ENCODE measurements at places on chromosomes 12 and 14.

- no peak for DNase-seq
Measured at GRCh38 chr12:8154526-8154925, 2.3 kb upstream of the ZNF705A start.

DNA sequence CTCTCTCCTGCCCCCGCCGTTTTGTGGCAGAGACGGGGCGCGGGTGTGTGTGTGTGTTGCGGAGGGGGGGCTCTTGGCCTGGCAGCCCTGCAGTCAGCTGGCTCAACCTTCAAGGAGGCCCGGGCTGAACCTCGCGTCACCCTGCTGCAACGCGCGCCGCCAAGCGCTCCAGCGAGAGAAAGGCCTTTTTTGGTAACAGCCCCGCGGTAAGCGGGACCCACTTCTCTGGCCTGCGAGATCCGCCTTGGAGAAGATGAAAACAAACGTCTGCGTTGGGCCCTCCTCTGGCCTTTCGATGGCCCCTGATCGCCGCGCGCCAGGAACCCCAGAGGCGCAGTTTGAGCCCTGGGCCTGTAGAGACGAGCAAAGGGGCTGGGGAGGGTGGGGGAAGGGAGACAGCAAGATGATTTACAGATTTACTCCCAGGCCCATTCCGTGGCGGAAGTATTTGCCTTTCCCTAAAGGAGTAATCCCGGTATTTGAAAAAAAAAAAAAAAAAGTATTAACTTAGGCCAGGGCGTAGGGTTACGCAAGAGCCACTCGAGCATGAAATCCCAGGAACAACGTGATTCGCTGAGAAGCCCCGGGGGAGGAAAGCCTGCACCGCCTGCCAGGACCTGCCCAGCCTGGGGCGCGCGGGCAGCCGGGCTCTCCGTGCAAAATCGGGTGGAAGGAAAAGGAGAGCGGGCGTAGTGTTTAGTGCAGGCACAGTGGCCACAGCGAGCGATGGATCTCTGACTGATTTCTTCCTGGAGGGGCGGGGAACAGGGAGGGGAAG is 4.5 kb upstream of the IRF2BPL start:
- peak; percentile 87 for DNase-seq

DNA sequence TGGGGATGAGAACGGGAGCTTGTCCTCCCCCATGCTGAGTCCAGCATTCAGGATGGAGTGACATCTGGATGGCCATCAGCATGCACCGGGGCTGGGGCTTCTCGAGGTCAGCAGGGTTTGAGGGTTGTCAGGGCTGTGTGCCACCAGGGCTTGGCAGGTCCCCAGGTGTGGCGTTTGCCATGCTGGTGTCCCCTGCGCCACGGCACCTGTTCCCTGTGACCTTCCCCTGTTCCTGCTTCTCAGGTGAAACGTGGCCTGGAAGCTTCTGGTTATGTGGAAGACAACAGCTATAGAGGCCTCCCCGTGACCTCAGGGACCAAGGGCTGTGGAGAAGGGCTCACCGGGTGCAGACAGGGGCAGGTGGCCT is 152.4 kb downstream of the KIF26A start:
- DNase-seq: no peak

- no peak for DNase-seq
Measured at GRCh38 chr14:51504669-51505068, 147.0 kb upstream of the FRMD6 start.

GRCh38 chr12:96068111-96068510 is 32.7 kb upstream of the LTA4H start:
- no peak for DNase-seq

GRCh38 chr14:95340201-95340697 is 20.5 kb upstream of the CLMN start:
- DNase-seq: no peak

GRCh38 chr12:130194154-130194553 is 31.9 kb downstream of the FZD10 start:
- no peak for DNase-seq

- DNase-seq: no peak
Measured at GRCh38 chr12:88923631-88924030, 343.4 kb upstream of the KITLG start.

DNA sequence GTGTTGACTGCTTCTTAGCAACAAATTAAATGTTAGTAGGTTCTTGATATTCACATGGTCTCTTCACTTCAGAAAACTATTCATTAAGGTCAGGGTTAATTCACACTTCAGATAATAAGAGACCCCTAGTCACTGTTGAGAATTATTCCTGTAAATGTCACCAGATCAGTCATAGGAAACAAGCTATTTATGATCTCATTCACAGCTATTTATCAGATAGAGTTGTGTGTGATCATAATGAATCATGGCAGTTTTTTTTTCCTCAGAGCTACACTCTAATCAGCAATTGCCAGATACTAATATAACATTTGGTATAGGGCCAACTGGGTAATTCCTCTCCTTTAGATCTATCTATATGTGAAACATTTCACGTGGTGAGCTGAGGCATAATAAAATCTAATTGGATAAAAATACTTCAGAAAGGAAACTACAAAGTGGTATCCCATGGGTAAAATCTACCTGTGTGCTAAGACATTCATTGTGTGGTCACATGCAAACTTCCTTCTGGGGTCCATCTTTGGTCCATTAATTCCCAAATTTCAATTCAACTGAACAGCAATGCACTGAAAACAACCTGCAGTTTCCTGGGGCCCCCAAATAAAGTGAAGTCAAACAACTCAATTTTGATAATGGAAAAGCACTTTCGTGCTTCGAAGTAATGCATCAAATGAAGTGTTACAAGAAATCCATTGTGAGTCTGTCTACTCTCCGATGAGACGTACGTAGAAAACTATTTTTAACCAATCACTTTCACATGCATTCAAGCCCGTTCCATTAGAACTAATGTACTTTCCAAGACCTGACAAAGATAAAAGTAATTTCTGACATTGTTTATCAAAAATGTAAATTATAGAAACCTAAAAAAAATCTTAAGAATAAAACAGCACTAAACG is 197.0 kb downstream of the ACSS3 start:
- no peak for DNase-seq

GRCh38 chr12:72133497-72134055 is 138.6 kb upstream of the TRHDE start:
- no peak for DNase-seq

DNA sequence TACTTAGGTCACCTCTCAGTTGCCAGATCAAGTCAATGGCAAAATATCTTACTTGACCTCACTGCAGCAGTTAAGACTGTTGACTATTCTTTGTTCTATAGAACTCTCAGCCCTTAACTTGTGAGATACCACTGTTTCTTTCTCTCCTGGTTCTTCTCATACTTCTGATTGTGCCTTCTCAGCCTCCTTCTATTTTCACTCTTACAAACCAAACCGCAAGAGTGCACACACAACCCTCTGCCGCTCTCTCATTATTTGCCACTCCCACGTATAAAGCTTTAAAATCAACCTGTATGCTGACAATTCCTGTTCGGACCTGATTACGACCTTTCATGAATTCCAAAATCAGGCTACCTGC is 4.5 kb downstream of the E2F7 start:
- DNase-seq: peak; percentile 54

GRCh38 chr14:50360851-50361250 is 35.8 kb downstream of the CDKL1 start:
- no peak for DNase-seq

GRCh38 chr12:39915249-39915648 is 190.6 kb downstream of the SLC2A13 start:
- no peak for DNase-seq

GRCh38 chr12:32885831-32886230 is 10.7 kb downstream of the PKP2 start:
- DNase-seq: no peak

DNA sequence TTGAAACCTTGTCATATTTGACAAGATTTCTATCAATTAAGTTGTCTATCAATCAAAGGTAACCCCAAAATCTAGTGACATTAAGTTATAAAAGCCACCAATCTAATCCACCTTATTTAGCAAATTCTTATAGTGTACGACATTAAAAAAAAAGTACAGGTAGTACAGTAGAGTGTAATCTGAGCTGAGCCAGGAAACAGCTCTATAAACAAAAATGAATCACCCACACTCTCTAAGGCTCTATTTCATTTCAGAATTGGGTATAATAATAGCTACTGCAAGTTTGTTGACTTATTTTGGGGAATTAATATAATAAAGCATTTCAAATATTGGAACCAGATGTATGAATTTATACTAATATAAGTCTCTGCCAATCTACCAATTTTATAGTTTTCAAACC is 342.4 kb upstream of the FLRT2 start:
- no peak for DNase-seq

DNA sequence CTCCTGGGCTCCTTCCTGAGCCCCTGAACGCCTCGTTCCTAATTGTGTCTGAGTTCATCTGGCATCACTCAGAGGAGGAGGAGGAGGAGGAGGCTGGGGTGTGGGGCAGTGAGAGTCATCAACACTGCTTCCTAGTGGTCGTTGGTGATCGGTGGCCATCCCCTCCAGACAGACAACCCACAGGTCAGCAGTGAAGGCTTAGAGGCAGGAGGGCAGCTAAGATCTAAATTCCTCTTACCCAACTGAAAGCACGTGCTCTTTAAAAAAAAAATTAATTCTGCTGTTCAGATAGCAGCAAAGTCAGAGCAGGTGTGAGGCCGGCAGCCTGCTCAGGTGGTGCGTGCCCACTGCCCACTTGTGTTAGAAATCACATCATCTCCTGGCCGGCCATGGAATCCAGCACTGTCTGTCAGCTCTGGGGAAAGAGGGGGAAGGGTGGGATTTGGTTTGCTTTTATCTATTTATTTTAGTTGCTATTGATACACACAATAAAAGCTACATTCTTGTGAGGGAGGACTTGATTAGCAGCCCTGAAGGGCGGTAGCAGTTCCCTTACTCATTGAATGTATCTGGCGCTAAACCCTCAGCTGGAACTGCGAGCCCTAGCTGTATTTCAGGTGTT is 46.6 kb downstream of the PPP2R5C start:
- DNase-seq: peak; percentile 14

- DNase-seq: peak; percentile 92
Measured at GRCh38 chr12:45257185-45257930, 41.5 kb downstream of the ANO6 start.

DNA sequence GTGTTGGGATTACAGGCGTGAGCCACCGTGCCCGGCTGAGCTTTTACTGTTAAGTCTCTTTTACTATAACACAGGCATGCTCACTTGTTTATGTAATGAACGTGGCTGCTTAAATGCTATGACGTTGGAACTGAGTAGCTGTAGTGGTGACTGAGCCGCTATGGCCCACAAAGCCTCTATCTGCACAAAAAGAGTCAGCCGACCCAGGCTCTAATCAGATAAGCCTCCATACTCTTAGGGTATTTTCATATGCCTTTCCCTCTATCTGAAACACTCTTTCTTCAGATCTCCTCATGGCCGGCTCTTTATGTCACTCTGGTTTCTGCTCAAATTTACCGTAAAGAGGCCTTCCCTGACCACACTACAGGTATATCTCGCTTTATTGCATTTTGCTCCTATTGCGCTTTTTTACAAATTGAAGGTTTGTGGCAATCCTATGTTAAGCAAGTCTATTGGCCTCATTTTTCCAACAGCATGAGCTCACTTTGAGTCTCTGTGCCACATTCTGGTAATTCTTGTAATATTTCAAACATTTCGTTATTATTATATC is 8.0 kb downstream of the SLC2A14 start:
- DNase-seq: no peak

DNA sequence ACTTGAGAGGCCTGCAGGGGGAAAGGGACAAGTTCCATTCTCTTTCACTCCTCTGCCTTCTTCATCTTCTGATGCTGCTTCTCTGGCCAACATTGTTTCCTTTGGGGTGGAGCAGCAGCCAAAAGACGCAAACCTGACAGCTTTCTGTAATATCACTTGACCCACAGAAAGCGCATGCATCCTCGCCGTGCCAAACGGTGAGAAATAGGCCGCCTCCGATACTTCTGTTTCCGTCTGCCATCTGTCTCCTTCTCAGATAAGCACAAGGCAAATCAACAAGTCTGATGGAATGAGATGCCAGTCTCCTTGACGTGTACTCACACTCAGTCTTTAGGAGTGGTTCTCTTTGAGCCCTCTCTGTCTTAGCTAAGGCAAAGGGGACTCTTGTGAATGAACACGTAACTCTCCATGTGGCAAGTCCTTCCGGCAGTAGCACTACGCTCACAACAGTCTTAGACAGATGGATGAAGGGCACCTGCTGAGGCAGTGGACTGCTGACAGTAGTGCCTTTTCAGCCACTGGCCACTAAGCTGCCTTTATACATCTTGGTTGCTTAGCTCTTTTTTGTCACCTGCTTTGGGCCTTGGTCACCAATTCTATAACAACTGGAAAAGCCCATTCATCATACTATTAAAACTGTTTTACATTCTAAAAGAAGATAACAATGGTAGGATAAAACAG is 214.1 kb downstream of the FBXL14 start:
- no peak for DNase-seq

DNA sequence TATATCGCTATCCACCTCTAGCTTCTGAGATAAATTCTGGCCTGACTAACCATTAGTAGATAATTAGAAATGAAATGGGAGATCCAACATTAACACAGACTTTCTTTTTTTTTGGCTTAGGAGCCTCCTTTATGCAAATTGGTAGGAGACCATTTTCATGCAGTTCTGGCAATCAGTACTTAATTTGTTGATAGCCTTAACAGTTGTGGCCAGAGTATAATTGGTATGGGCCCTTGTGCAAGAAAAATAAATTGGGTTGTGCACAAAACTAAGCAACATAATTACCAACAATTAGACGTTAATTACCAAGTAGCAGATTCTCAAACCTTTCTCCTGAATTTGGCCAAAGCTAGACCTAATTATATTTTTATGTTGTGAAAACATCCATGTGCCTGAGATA is 111.0 kb downstream of the MGAT4C start:
- no peak for DNase-seq

- no peak for DNase-seq
Measured at GRCh38 chr12:33942172-33942571, 80.1 kb upstream of the ALG10 start.

DNA sequence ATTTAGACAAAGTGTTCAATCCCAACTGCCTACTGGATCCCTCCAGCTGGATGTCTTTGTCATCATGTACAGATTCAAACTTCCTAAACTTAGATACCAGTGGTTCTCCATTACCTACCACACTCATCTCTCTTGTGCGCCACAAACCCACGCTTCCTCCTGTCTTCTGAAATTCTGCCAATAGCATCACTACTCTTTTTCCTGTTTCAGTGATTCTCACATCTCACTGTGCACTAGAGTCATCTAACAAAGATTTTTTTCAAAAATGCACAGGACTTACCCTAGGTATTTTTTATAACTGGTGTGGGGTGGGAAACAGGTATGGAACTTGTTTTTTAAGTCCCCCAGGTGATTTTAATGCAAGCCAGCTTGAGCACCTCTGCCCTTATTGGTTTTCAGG is 5.9 kb downstream of the PSMB5 start:
- DNase-seq: peak; percentile 59

- no peak for DNase-seq
Measured at GRCh38 chr12:83323866-83324265, 637.2 kb downstream of the TMTC2 start.

GRCh38 chr12:110116623-110117022 is 7.5 kb upstream of the IFT81 start:
- no peak for DNase-seq

DNA sequence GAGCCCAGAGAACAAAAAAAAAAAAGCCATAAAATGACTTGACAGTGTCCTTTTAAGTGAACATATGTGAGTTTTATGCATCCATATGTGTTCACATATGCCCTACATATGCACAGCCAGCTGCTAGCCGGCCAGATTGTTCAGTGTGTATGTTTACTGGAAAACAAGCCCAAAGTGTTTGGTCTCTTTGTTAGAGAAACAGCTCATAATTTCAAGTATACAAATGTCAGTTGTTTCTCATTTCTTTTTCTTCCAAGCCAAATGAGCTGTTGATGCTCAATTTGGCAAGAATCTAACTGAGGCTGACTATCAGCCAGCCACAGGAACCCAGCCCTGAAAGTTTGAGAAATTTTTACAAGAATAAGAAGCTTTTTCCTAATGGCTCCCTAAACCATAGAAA is 60.8 kb upstream of the TSPAN8 start:
- no peak for DNase-seq
